ENCODE measurements at places on chromosomes 4 and X.

- DNase-seq: no peak
Observed at GRCh38 chr4:37241647-37242046, 2.9 kb upstream of the NWD2 start.

- DNase-seq: no peak
Observed at GRCh38 chr4:76293772-76294171, 12.8 kb upstream of the STBD1 start.

- DNase-seq: no peak
Observed at GRCh38 chr4:77538574-77539157, 67.0 kb upstream of the CXCL13 start.

DNA sequence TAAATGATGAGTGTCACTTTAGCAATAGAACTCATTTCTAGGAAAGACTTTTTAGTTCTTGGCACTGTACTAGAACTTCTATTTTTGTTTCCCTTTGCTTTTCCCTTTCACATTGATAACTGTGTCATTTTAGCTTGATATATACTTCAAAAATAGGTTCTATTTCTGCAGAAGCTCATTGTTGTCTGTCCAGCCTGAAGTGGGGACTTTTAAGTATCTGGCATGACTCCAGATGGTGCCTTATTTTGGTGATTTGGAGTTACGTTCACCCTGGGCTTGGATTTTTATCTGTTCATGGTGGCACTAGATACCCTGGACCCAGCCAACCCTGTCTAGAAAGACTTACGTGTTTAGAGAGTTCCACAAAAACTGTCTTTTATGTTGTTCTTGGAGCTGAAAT lies 3.4 kb downstream of the ABHD18 start:
- no peak for DNase-seq

DNA sequence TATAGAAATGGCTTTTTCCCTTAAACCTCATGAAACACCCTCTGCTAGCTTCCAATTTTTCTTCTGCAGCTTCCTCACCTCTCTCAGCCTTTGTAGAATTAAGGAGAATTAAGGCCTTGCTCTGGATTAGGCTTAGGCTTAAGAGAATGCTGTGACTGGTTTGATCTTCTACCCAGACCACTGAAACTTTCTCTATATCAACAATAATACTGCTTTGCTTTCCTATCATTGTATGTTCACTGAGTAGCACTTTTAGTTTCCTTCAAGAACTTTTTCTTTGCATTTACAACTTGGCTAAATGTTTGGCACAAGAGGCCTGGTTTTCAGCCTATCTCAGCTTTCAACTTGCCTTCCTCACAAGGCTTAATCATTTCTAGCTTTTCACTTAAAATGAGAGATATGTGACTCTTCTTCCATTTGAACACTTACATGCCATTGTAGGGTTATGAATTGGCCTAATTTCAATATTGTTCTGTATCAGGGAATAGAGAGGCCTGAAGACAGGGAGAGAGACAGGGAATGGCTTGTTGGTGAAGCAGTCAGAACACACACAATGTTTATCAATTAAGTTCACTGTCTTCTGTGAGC lies 28.2 kb downstream of the TMEM154 start:
- DNase-seq: no peak

GRCh38 chrX:48490661-48491060 lies 14.7 kb downstream of the FTSJ1 start:
- DNase-seq: no peak

DNA sequence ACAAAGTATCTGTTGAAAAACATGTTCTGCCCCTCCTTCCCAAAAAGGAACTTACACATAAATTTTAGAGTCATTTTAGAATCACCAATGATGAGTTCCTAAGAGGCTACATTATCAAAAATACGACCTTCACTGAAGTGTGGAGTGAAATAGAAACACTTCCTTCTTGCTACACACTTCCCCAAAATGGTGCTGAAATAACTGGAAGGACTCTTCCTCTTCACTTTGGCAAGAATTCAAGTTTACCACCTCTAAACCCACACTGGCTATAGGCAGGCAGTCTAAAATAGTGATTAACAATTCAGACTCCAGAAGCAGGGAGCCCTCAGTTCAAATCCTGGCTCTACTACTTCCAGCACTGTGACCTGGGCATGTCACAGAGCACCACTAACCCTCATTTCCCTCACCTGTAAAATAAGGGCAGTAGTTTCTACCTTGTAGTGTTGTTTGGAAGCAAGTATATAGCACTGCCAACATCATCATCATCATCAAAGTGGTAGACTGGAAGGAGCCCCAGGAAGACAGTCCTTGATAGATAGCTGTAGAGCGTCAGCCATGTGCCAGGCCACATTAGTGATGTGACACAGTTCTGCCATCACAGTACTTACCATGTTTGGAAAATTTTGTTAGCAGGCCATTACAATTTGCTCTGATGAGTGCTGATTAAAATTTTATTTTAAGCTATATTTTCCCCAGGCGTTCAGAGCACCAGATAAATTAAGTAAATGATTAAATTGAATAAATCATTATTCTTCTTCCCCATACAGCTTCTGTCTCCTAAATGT lies 103.3 kb downstream of the PARM1 start:
- no peak for DNase-seq

GRCh38 chr4:104128850-104129213 lies 365.9 kb downstream of the CXXC4 start:
- no peak for DNase-seq

- DNase-seq: no peak
Observed at GRCh38 chr4:38266616-38267015, 306.4 kb downstream of the PTTG2 start.

- DNase-seq: no peak
Observed at GRCh38 chrX:97844943-97845342, 961.2 kb downstream of the RPA4 start.

GRCh38 chr4:89284828-89285227 lies 22.8 kb downstream of the GPRIN3 start:
- DNase-seq: no peak

DNA sequence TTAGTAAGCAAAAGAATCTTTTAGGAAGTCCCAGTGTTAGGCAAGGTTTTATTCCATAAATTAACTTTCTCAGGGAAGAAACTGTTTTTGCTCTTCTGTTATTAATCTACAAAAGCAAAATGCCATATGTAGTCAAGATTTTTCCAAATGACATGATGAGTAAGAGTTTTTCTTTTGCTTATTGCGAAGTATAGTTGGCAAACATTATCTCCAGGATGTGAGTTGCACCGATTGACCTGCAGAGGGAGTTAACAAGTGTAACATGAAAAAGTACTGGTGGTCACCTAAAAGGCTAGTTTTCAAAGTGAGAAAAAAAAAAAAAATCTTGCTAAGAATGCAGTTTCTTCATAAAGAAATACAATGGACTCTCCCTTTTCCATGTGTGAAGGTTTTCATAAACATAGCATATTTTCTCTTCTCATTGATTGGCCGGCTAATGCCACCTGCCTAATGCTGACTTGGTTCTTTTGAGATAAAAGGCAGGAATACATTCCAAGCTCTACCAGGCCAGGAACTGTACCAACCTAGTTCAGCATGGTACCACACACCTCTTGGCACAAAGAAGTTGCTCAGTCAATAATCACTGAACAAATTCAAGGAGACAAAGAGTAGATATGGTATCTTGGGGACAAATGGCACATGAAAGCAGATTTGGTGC lies 100.2 kb downstream of the LNX1 start:
- no peak for DNase-seq

DNA sequence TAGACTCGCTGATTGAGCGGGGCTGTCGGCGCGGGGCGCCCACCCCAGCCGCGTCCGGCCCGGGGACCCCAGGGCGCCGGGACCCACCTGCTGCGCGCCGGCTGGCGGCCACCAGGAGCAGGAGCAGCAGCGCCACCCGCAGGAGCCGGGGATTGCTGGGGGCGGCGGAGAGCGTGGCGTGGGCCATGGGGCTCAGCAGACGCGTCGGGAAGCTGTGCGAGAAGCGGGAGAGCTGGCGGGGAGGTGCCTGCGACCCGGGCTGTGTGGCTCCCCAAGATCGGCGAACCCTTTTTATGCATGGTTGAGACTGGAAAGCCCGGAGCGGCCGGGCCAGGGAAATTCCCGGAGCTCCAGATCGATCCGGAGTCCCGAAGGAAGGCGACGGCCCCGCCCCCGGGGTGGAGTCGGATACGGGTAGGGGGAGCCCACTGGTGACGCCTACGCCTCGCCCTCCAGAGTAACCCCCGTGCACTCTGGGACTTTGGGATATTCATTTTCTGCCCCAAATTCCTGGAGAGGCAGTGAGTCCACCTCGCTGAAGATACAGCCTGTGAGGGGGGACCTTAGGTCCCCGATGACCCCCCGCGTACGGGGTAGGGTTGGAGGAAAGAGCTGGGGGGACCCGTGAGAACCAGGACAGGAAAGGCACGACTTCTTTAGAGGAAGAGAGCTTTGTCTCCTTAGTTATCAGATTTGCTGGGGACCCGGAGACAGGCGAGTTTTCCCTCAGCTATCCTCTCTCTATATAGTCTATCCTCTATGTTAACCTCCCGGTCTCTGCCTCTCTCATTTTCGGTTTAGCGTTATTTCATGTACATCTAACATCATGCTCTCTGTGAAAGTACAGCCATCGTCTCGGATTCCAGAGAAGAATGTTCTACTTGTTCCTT lies at the start of gene CXCL3:
Gene CXCL3 (minus strand): TSS at position 265 of the 890 bp plus-strand sequence. CDS start 78 bp downstream, at position 187.
- DNase-seq: no peak

- no peak for DNase-seq
Observed at GRCh38 chrX:47583240-47583861, 1.1 kb downstream of the TIMP1 start.

DNA sequence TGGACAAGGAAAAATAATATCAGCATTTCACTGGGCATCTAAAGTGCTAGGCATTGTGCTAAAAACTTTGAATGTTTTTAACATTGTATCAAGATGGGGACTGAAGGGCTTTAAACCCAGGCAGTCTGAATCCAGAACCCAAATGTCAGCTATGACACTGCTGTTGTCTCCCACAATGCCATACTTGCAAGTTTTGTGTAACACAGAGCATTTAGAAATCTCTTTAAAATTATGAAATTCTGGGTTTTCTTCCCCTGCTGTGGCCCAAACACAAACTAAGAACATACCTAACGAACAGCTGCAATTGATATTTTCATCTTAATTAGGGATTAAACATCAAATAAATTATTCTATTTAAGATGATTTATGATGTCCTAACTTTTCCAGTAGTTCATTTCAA lies 66.8 kb upstream of the LSM6 start:
- DNase-seq: no peak

DNA sequence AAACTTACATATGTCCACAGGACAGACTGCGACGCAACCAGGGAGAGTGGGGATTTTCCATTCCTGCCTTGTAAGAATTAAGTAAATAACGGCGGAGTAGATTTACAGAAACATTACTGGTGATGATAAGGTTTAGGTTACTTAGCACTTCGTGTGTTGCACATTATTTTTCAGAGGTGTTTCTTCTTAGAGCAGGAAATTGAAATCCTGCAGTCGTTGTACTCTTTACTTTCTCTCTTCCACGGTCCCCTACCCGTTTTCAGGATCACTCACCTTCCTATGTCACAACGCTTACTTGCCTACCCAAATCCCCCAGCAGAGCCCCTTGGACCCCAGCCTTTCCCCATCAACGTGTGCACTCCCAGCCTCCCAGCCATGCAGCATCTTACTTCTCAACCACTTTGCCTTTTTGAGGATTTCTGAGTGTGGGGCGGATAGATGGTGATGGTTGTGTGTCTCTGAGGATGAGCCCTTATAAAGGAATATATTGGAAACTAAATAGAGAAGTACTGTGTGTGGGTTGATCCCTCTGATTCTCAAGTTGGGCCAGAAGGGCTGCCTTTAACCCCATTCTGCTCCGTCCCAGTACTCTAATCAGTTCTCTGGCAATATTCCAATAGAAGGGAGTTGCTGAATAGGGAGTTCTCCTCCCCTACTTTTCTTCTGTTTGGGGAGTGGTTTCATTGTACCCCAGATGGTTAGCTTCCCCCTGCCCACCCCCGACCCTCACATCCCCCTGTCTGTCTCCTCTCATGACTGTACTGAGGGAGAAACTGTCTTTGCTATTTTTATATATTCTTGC lies 1.6 kb downstream of the MID2 start:
- no peak for DNase-seq

DNA sequence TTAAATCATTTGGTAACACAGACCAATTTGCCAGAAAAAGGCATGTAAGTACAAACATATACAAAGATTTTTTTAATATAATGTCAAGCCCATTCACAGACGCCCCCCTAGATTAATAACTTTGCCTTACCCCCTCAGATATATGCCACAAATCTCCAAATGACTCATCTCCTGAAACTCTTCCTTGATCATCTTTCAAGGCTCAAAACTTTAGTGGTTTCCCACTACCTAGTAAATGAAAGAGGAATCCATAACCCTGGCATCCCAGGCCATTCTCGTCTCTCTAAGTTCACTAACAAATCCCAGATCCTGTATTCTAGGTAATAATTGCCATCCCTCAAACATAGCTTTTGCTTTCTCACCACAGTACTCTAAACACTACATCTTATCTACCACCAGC lies 61.9 kb downstream of the PRSS12 start:
- no peak for DNase-seq

DNA sequence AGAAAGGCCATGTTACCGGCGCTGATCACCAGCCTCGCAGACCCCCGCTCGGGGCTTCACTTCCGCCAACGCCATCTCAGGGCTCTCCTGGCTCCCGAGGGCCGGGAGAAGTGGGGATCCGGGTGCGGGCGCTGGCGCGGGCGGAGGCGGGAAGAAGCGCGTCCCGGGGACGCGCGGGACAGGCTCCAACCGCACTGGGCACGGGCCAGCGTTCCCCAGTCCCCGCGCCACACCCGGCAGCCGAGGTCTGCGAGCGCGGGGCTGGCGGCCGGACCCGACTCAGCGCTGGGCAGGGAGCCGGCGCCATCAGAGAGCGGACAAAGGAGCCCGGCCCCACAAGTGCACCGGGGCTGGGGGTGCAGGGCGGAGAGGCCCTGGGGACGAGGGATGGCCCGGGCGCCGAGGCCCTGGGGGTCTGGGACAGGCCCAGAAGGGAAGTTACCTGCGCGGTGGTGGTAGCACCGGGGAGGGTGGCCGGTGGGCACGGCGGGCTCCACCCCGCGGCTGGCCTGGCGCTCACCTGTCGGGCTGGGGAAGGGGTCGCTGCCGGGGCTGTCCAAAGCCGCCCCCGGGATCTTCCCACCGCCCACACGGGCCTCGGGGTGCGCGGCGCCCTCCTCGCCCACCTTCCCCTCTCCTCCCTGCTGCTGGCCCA lies 449 bp downstream of the CTPS2 start:
- DNase-seq: no peak

- no peak for DNase-seq
Observed at GRCh38 chrX:109839694-109840567, 106.9 kb upstream of the ACSL4 start.

DNA sequence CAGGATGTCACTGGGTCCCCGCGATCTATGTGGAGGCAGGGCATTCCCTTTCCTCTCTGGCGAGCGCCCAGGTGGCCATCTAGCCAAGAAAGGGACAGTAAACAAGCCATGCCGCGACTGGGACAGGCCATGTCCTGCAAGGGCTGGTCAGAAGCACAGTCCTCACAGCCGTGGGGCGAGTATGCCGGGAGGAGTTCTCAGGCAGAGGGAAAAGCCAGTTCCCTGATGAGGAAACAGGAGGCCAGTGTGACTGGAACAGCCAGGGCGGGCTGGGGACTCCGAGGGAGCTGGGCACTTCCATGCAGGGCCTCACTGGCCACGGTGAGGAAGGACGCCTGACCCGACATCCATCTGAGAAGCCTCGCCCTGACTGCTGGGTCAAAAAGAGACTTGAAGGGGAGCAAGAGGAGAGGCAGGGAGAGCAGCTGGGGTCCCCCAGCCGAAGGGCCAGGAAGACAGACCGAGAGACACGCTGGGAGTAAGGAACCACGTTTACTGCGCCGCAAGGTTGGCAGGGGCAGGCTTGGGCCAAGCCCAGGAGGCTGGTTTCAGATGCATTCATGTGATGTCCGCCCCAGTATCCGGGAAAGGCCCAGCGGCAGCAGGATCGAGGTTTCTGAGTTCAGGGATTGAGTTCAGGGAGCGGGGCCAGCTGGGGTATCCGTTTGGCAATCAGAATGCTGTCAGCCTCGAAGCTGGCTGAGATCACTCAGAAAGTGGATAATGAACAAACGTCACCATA lies 15.0 kb downstream of the CFAP99 start:
- no peak for DNase-seq

All from activated CD4-positive, alpha-beta T cell treated with anti-CD3 and anti-CD28 coated beads for 1 hour (primary cell).